Stimulated activated CD8-positive, alpha-beta memory T cell treated with anti-CD3 and anti-CD28 coated beads, Interleukin-4, amount 100 ng/mL, for 4 hours (primary cell): ENCODE measurements at places on chromosomes 12 and 14.

GRCh38 chr12:18703911-18704310 is 33.9 kb downstream of the PLCZ1 start:
- no peak for DNase-seq

DNA sequence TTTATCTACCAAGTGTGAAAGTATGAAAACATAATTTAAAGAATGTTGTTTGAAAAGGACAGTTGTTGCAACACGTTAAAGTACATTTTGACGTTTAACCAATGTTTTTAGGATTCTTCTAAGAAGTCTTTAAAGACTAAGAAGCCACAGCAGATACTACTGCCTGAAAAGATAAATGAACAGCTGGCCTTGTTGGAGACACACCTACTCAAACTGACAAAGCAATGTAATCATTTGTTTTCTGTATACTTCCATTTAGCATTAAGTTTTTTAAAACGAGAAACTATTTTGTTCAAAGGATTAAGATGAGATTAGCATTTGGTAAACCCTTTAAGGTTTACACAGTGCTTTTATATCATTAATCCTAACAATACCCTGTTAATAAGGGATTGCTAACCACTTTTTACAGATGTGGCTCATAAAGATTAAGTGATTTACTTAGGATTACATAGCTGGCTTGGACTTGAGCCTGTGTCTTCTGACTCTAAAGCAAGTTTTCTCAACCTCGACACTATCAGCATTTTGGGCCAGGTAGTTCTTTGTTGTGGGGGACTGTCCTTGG is 134.4 kb downstream of the CFAP54 start:
- no peak for DNase-seq

DNA sequence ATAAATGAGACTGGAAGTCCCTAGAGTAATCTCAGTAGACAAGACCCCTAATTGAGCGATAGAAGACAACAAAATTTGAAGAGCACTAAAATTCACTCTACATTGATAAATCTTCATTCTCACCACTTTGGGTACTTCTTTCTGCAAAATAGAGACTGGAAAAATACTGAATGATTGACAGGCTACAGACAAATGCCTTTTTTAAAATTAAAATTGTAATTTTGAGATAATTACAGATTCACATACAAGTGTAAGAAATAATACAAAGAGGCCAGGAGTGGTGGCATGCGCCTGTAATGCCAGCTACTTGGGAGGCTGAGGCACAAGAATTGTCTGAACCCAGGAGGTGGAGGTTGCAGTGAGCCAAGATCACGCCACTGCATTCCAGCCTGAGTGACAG is 4.5 kb upstream of the CORO1C start:
- DNase-seq = no peak

DNA sequence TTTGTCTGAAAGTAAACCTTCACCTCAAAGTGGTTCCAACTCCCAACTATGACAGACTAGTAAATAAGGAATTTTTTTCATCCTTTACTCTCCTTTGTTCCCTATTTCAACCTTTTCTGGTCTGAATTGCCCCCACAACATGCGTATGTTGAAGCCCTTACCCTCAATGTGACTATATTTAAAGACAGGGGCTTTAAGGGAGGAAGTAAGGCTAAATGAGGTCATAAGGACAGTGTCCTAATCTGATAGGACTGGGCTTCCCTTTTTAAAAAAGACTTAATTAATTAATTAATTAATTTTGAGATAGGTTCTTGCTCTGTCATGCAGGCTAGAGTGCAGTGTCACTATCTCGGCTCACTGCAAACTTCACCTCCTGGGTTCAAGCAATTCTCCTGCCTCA is 86.3 kb downstream of the VCPKMT start:
- no peak for DNase-seq

- DNase-seq = no peak
These were observed 2.0 kb downstream of the SLC7A8 start for GRCh38 chr14:23181453-23181852.

GRCh38 chr14:63387711-63388110 is 69.0 kb upstream of the GPHB5 start:
- no peak for DNase-seq
